CD4-positive, alpha-beta T cell treated with Interleukin-15 for 4 hours (primary cell): ENCODE measurements at places on chromosomes 4 and X.
A peak's percentile ranks its signal among the peaks of the same experiment; 100 is the strongest.

DNA sequence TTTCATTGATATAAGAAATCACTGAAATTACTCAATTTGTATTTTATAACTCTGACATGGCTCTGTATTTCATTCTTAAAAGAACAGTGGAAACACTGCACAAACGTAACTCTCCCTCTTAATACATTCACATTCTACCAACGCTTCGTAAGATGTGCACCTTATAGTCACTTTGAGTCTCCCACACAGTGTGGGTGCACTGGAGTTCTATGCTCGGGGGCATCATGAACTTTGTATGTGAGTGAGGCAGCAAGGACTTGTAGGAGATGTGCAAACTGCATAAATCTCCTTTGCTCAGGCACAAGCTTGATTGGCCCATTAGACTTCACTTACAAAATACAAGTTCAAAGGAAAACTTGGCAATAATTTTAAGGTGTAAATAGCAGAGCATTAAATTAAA lies 2385.0 kb upstream of the TENM3 start:
- no peak for DNase-seq

DNA sequence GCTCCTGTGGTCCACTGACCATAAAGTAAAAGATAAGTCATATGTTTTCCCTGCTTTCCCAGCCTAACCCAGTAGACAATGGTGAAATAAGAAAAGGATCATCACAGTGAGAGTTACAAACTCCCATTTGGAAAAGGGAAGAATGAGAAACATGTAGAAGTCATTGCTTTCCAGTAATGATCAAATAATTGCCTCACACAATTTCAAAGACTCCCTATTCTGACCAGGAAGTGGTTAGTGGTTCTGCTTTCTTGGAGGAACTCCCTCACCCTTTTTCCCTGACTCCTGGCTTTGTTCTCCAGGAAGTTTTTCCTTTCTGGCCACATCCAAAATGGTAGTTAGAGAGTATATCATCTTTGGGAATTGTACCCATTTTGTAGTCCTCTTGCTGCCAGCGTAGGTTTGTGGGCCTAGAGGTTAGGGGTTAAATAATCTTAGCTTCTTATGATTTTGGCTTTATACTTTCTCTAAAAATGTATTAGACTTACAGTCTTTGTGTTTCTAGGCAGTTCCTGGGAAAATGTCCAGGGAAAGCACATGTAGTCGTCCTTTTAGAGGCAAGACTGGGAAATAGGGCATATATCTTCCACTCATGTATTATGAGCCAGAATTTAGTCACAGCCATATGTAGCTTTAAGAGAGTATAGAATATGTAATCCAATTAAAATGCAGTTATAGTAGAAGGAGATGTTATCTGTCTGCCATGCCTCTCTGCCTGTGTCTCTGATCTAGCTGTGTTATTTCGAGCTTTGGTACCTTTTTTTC lies 10.5 kb downstream of the VAMP7 start:
- no peak for DNase-seq

DNA sequence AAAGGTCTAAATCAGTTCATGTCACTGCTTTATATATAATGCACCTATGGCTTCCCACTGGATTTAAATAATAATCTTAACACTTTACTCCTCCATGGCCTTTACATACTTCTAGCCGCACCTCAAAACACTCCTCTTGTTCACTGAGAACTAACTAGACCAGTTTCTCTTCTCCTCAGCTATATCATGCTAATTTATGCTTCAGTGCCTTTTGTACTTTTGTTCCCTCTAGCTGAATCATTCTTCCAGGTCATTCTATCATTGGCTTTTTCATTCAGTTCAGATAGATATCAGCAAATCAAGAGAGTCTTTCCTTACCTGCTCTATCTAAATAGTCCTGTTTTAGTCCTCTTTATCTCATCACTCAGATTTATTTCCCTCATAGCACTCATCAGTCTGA lies 64.2 kb downstream of the TET2 start:
- no peak for DNase-seq

DNA sequence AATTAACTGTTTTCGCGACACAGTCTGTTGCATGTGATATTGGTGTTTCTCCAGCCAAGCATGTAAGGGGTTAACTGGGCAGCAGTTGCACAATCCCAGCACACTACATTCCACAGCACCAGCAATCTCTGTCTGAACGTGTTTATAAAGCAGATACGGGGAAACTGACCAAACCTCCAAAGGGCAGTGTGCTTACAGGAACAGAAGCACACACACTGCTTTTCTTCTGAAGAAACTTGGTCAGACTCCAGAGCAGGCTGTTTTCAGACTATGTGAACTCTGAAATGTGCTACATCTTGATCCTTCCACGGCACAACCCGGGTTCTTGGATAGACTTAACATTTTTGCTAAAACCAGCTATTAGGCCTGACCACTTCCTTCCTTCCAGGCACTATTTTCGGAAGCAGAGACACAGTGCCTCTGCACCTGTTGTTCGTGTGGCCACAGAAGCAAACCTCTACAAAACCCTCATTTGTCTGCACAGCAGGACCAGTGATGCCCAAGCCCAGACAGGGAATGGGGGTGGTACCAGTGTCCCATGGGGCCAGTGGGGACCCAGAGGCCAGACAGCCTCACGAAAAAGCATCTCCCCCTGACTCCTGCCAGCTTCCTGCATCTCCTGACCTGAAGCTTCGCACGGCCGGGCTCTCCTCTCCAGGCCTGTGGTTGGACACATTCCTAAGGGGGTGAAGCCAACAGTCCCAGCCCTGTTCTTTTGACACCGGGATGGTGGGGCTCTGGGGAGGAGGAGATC lies 90.1 kb downstream of the IRF2 start:
- DNase-seq, result peak; percentile 20

GRCh38 chrX:9285342-9285771 lies 179.5 kb upstream of the TBL1X start:
- DNase-seq, result peak; percentile 6
